Neural progenitor cell (in vitro differentiated cells): ENCODE measurements at places on chromosomes 6 and 20. TPM values are rescaled to one million over a fixed set of nuclear protein-coding genes. Genes with fewer than 3 reads are reported as not detected.

DNA sequence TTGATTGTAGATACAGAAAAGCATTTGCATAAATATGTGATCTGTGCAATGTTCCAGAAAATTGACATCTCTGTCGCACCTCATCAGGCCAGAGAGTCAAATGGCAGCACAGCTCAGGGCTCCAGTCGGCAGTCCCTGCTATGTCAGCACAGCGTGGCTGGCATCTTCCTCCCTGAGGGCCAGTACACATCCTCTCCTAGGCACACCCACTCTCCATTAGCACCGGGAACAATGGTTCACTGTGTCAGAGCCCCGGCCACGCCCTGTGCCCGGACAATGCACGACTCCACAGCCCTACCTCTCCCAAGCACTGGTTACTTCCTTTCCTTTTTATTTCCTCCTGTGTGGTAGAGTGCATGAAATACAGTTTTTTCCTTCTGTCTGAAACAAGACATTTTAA is 114.9 kb downstream of the FOXC1 start:
- H3K4me3 ChIP-seq, result no peak overlapping the region
- H3K36me3 ChIP-seq, result no peaks in the 10 kb centered on the region
- DNase-seq, result no peak
- no peak overlapping the region for H3K27ac ChIP-seq

DNA sequence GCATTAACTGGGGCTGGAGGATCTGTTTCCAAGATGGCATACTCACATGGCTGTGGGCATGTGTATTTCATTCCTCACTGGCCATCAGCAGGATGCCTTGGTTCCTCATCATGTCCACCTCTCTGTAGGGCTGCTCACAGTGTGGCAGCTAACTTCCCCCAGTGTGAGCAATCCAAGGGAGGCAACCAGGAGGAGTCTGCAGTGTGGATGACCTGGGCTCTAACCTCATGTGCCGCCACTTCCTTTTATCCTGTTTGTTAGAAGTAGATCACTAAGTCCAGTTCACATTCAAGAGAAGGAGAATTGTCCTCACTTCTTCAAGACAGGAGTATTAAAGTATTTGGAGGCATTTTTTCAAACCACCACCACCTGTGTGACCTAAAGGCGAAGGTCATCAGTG is 54.4 kb downstream of the MTHFD1L start:
- no peak overlapping the region for H3K27ac ChIP-seq
- no peak for DNase-seq
- no peaks in the 10 kb centered on the region for H3K36me3 ChIP-seq
- H3K4me3 ChIP-seq, result no peak overlapping the region
- H3K27me3 ChIP-seq, result no peaks in the 10 kb centered on the region
- no peaks in the 10 kb centered on the region for H3K4me1 ChIP-seq

ID1 gene
- 80.8 and 133 TPM in 2 replicates for total RNA-seq

TMEM30A gene
- 61.2 and 86.0 TPM in 2 replicates for total RNA-seq

MYMX gene
- total RNA-seq, result 0.54 and 1.5 TPM in 2 replicates

XKR7 gene
- total RNA-seq, result 0.07 and 0.19 TPM in 2 replicates

SCRT2 gene
- not detected in 2 replicates for total RNA-seq
